ENCODE measurements at places on chromosomes 5 and 9.

- H3K4me3 ChIP-seq: no peak overlapping the region
- DNase-seq: no peak
- no peaks in the 10 kb centered on the region for H3K36me3 ChIP-seq
- peaks cover 3% of the 10 kb centered on the region for H3K4me1 ChIP-seq
- no peaks in the 10 kb centered on the region for H3K27me3 ChIP-seq
- H3K27ac ChIP-seq: no peak overlapping the region
Measured at GRCh38 chr5:52674815-52675545, 112.7 kb upstream of the ITGA1 start.

- no peak overlapping the region for H3K4me3 ChIP-seq
- H3K4me1 ChIP-seq: no peaks in the 10 kb centered on the region
- H3K27me3 ChIP-seq: no peaks in the 10 kb centered on the region
- H3K27ac ChIP-seq: no peak overlapping the region
Measured at GRCh38 chr5:83701886-83702285, 18.8 kb downstream of the HAPLN1 start.

- H3K36me3 ChIP-seq: no peaks in the 10 kb centered on the region
- H3K27me3 ChIP-seq: no peaks in the 10 kb centered on the region
- H3K4me1 ChIP-seq: no peaks in the 10 kb centered on the region
- H3K27ac ChIP-seq: no peak overlapping the region
- no peak overlapping the region for H3K4me3 ChIP-seq
- no peak for DNase-seq
Measured at GRCh38 chr9:92992549-92992948, 45.2 kb downstream of the FGD3 start.

GRCh38 chr9:101442318-101442717 is 6.7 kb upstream of the ALDOB start:
- H3K27ac ChIP-seq: no peak overlapping the region
- H3K27me3 ChIP-seq: no peaks in the 10 kb centered on the region
- H3K4me1 ChIP-seq: no peaks in the 10 kb centered on the region
- no peak for DNase-seq

GRCh38 chr9:86843206-86843605 is 104.1 kb downstream of the GAS1 start:
- H3K4me1 ChIP-seq: no peaks in the 10 kb centered on the region
- no peak overlapping the region for H3K27ac ChIP-seq
- H3K4me3 ChIP-seq: no peak overlapping the region
- H3K27me3 ChIP-seq: no peaks in the 10 kb centered on the region
- no peak for DNase-seq

GRCh38 chr5:141914199-141914743 is 9.4 kb upstream of the DELE1 start:
- H3K36me3 ChIP-seq: no peaks in the 10 kb centered on the region
- H3K27me3 ChIP-seq: peaks cover 9% of the 10 kb centered on the region
- DNase-seq: peak; percentile 72
- H3K4me1 ChIP-seq: no peaks in the 10 kb centered on the region
- H3K27ac ChIP-seq: no peak overlapping the region
- H3K4me3 ChIP-seq: peak overlapping the region; percentile 39
